Activated CD4-positive, alpha-beta T cell treated with anti-CD3 and anti-CD28 coated beads, Interleukin-2, amount 50 U/mL, for 1 hour (primary cell): ENCODE measurements at places on chromosomes 13 and 19.

DNA sequence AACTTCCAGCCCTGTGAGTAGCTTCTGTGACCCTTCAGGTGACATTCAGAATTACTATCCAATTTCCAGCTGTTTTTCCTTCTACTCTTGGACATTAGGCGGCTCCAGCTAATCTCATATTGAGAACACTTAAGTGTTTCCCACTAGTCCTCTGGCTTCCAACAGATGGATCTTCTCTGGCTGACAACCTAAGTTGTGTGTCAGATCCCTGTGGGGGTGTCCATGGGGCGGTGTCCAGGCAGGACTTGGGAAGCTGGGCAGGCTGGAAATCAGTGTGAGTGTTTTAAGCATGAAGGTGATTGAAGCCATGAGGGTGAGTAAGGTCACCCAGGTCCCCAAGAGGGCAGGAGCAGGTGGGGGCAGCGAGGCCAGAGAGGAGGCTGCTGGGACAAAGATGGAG, 10.1 kb downstream of the CNOT3 start:
- DNase-seq = no peak

- DNase-seq = peak; percentile 51
These were observed 121.6 kb upstream of the FRY start for GRCh38 chr13:31909864-31910551.

- DNase-seq = no peak
These were observed 71.9 kb downstream of the WASF3 start for GRCh38 chr13:26629260-26629825.

- DNase-seq = no peak
These were observed 1687.5 kb downstream of the EFNB2 start for GRCh38 chr13:104847922-104848321.

GRCh38 chr13:98262292-98262691, 85.2 kb upstream of the RNF113B start:
- DNase-seq = no peak

DNA sequence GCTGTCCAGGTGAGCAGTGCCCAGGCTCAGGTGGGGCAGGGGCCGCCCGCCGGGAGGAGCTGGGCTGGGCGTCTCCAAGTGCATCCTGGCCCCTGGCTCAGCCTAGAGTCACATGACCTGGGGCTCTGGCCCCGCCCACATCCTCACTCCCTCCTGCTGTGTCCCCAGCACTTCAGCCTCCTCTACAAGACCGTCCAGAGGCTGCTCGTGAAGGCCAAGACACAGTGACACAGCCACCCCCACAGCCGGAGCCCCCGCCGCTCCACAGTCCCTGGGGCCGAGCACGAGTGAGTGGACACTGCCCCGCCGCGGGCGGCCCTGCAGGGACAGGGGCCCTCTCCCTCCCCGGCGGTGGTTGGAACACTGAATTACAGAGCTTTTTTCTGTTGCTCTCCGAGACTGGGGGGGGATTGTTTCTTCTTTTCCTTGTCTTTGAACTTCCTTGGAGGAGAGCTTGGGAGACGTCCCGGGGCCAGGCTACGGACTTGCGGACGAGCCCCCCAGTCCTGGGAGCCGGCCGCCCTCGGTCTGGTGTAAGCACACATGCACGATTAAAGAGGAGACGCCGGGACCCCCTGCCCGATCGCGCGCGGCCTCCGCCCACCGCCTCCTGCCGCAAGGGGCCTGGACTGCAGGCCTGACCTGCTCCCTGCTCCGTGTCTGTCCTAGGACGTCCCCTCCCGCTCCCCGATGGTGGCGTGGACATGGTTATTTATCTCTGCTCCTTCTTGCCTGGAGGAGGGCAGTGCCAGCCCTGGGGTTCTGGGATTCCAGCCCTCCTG, 16.8 kb upstream of the CELF5 start:
- DNase-seq = no peak

DNA sequence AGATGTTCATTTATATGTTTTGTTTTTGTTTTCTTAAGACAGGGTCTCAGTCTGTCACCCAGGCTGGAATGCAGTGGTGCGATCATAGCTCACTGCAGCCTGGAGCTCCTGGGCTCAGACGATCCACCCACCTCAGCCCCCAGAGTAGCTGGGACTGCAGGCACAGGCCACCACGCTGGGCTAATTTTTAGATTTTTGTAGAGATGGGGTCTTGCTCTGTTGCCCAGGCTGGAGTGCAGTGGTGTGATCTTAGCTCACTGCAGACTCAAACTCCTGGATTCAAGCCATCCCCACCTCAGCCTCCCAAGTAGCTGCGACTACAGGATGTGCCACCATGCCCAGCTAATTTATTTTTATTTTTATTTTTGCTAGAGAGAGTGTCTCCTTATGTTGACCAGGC, 45.7 kb downstream of the NFIC start:
- no peak for DNase-seq

GRCh38 chr19:33159893-33160292, 28.0 kb downstream of the WDR88 start:
- no peak for DNase-seq

DNA sequence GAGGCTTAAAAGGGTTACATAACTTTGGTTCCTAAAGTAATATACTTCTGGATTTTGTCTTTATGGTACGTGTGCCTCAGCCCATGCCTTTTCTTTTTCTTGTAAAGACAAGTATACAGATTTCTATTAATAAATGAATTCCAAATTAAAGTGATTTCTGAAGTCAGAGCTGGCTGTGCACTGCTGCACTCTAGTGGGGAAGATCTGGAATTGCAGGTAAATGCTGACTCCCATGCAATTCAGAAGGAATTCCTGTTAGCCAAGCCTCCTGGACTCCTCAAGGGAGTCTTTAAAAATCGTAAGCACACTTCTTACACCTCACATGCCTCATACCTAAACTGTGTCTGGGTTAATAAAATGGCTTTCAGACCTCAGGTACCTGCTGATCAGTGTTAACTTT, 118.4 kb upstream of the SLC7A1 start:
- DNase-seq = no peak

DNA sequence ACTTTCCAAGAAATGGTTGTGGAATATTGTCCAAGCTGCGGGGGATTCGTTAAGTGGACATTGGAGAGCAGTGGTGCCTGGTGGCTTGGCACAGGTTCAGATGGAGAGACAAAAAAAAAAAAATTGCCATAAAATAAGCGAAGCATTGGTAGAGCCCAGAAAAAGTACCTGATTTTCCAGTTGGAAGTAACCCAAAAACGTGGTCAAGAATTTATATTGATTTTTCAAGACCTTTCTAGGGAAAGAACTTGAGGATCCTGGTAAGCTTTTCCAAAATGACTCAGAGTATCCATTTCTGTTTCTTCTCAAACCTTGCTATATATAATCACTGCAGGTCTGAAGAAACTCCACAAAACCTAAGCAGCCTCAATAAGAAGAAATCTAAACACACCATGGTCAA, 94.6 kb downstream of the ING1 start:
- DNase-seq = no peak

GRCh38 chr13:28137596-28137995, 749 bp upstream of the PAN3 start:
- no peak for DNase-seq

DNA sequence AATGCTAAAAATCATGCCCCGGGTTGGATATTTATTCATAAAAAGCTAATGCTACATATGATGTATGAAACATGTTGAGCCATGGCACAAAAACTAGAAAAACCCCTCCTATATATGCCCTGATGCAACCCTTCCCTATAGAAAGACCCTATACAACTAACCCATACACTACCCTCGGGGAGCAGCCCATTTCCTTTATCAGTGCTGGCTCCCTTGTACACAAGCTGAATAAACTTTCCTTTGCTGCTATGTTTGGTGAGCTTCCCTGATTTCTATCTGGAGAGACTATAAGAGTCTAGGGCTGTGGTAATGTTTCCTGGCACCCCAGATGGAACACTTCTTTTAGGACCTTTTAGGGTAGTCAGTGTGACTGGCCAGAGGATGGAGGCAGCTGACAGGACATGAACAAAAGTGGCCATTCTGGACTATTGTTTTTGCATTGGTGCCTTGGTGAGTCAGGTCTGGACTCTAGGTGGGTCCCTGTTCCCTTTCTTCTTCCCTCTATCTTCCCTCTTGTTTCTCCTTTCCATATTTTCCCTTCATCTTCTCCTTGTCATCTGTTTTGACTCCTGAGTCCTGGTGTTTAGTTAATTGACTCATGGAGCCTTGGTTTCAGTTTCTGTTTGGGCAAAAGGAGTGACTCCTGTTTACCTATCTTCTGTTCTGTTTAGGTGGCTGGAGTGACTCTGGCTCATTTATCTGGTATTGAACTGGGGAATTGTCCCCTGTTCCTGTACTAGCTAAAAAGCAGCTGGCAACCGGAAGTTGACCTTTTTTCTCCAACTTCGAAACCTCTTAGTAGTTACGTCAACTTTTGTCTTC, 1321.8 kb upstream of the PCDH9 start:
- no peak for DNase-seq

- DNase-seq = no peak
These were observed 2.1 kb upstream of the PNPLA6 start for GRCh38 chr19:7533281-7533885.

- no peak for DNase-seq
These were observed 11.1 kb downstream of the ATP4B start for GRCh38 chr13:113646921-113647340.

GRCh38 chr19:48606463-48607358, at the start of gene SPACA4:
SPACA4 (plus strand) TSS chr19:48606742; CDS start chr19:48606979, 237 bp downstream.
- no peak for DNase-seq

- DNase-seq = peak; percentile 71
These were observed 750 bp upstream of the GPR108 start for GRCh38 chr19:6737873-6738786.

GRCh38 chr13:92487238-92487637, 739.4 kb upstream of the GPC6 start:
- DNase-seq = no peak

DNA sequence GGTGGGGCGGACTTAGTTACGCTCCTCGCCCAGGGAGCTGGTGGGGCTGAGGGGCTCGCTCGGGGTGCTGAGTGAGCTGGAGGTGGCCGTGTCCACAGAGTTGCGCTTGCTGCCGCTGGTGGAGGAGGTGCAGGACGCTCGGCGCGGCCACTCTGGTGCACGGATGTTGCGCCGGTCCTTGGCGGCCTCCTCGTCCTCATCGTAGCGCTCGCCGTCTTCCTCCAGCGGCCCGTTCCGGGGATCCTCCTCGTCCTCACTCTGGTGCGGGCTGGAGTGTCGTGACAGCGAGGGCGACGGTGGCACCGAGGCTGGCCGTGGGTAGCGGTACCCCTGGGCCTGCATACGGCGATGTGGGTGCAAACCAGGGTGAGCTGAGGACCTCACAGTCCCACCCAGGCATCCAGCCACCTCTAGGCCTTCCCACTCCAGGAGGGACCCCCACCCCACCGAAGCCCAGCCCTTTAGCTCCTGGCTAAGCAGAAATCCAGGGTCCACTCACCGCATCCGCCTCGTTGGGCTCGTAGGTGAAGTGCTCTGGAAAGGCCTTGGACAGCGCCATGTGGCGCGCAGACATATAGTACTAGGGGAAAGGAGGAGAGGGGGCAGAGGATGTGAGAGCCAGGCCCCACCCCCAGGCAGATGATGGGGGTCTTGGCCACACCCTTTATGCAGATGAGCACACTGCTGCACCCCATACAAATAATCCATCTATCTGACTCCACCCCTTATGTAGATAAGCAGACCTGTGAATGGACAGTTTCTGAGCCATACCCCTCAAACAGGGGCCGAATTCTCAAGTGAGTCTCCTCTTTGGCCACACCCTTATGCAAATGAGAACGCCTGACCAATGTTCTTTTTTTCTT, 4.4 kb downstream of the FTL start:
- no peak for DNase-seq

DNA sequence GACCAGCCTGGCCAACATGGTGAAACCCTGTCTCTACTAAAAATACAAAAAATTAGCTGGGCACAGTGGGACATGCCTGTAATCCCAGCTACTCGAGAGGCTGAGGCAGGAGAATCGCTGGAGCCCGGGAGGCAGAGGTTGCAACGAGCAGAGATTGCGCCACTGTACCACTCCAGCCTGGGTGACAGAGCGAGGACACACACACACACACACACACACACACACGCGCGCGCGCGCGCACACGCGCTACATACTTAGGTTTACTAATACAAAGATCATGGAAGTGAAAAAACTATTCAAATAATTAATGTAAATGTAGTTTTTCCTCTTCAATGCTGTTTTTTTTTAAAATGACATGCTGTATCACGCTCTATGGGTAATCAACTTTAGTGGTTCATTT, 58.5 kb upstream of the ZDHHC20 start:
- DNase-seq = no peak

- no peak for DNase-seq
These were observed 12.0 kb upstream of the MATK start for GRCh38 chr19:3798137-3798536.

- DNase-seq = no peak
These were observed 2898.1 kb downstream of the PCDH9 start for GRCh38 chr13:64332048-64332447.

GRCh38 chr13:110815471-110816204, 99.2 kb downstream of the ANKRD10 start:
- no peak for DNase-seq

GRCh38 chr19:32403291-32403995, 2.1 kb upstream of the DPY19L3 start:
- DNase-seq = no peak

GRCh38 chr13:81639984-81640582, 1299.2 kb upstream of the SPRY2 start:
- no peak for DNase-seq

GRCh38 chr13:82010780-82011179, 1669.9 kb upstream of the SPRY2 start:
- DNase-seq = no peak

DNA sequence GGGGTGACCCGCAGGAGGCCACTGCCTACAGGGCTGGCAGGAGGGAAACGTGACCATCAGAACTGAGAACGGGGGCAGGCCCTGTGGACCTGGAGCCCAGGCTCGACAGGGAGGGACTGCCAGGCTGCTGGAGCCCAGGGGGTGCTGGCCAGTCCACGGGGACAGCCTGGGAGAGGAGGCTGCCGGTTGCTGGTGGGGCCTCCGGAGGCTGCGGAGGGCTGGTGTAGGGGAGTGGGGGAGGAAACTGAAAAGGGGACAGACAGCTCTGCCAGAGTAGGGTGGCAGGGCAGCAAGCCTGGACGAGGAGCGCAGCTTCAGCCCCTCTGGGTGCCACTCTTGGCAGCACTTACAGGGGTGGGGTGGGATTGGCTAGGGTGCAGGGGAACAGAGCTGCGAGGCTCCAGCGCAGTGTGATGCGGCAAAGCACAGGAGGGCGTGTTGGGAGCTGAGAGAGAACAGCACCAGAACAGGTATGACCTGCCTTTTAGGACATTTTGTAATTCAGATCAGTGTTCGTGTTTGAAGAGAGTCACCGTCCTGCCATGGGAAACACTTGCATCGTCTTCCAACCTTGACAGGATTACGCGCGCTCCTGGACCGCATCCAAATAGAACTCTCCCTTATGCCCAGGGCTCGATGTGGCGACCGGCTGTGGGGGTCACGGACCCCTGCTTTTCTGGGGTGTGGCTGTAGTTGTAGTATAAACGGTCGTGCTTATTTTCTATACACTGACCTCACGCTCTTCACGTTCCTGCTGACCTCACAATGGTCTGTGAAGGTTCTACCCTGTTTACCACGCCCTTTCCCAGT, 19.9 kb upstream of the ARHGEF7 start:
- no peak for DNase-seq
